ENCODE measurements at places on chromosomes 2 and 18.

DNA sequence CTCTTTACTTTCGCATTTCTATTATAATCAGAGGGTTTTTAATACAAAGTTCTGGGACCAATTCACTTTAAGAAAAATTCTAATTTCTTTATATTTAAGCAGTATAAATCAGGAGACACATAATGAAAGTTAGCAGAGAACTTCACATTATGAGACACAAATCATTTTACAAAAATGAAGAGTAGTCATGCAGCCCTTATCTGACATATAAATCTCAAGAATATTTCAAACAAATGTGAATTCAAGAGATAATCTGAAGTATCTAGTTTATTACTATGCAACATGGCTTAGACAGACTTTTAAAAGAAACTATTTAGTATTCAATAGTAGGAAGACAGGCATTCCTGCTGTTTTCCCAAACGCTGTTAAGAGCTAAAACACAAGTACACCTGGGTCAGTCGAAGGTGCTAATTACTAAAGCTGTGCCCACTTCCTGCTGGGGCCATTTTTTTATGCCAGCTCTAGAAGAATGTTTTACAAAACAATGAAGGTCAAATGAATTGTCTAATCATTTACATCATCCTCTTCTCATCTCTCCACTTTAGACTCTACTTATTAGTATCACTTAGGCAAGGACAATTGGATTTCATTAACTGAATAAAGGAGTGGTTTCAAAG is 40.2 kb downstream of the CWC22 start:
- no peak for DNase-seq

DNA sequence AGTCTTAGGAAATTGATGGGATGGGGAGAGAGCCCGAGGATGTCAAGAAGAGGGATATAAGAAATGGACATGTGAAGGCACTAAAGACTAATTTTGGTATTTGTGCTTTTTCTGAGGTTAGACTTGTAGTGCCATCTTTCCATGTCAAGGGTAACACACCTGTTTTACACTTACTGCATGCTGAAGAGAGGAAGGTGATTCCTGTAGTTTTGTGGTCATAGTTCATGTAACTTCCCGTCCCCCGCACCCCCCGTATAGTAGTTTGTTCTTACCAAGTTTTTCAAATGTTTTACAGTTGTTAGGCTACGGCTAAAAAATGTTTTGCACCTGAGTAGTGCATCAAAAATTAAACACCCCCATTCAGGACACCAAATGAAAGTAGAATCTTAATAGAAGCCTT is 73.8 kb downstream of the CLIP4 start:
- DNase-seq: no peak

GRCh38 chr2:59899692-59900091 is 653.8 kb downstream of the BCL11A start:
- DNase-seq: no peak

DNA sequence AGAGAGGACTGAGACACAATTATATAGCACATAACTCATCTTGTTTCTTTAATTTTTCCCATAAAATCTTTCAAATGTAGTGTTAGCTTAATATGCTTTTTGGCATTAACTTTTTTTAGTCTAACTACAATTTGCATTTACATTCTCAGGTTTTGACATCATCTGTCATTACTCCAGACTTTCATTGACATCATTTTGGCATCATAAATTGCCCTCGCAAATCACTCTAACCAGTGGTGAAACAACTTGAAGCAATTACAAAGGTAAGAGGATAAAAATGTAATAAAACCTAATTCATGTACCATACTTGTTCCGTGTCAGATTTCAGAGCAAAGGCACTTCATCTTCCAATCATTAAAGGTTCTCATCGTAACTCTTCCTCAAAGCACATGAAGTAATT is 41.4 kb downstream of the RFX8 start:
- no peak for DNase-seq

DNA sequence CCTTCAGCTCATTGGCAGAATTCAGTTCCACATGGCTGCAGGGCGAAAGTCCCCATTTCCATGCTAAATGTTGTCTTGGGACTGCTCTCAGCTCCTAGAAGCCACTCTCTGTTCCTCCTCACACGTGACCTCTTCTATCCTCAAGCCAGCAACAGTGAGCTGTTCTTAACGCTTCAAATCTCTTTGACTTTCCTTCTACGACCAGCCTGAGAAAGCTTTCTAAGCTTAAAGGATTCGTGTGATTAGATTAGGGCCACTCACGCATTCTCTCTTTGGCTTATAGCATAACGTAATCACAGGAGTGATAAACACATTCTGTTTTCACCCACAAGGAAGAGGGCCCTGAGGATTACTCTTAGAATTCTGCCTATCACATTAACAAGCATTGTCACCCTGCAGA is 29.8 kb upstream of the LAMA1 start:
- DNase-seq: no peak

GRCh38 chr2:68371581-68371980 is 6.5 kb downstream of the PLEK start:
- DNase-seq: no peak

DNA sequence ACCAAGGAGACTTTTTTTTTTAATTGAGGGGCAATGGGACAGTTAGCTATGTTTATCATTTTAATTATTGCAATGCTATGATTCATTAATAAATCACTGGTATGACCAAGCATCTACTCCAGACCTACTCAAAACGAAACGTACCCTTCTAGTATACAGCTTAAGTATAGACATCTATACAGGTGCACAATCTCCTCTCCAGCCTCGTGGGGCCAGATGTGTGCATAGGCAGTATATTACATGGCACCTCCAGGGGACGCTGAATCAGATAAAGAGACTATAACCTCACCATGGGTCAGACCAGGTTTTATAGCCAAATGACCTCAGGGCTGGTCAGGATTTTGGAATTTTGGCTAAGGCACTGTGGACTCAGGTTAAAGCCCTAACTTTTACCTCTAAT is 86.6 kb downstream of the SS18 start:
- no peak for DNase-seq

- DNase-seq: no peak
Measured at GRCh38 chr2:203892207-203892606, 24.6 kb downstream of the CTLA4 start.

Measured in NCI-H187 (cell line).